ENCODE measurements at places on chromosomes 2 and 18.

DNA sequence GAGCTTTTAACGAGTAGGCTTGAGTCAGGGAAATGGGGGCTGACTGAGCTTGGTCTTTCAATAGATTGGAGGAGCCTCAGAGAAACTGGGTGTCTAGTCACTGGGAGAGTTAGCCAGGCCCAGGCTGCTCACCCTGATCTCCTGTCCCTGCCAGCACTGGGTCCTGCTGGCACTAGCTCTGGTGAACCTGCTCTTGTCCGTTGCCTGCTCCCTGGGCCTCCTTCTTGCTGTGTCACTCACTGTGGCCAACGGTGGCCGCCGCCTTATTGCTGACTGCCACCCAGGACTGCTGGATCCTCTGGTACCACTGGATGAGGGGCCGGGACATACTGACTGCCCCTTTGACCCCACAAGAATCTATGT is 720 bp downstream of the KRTCAP3 start:
- no peak for DNase-seq

- no peak for DNase-seq
Measured at GRCh38 chr2:139162456-139162855, 382.3 kb upstream of the NXPH2 start.

DNA sequence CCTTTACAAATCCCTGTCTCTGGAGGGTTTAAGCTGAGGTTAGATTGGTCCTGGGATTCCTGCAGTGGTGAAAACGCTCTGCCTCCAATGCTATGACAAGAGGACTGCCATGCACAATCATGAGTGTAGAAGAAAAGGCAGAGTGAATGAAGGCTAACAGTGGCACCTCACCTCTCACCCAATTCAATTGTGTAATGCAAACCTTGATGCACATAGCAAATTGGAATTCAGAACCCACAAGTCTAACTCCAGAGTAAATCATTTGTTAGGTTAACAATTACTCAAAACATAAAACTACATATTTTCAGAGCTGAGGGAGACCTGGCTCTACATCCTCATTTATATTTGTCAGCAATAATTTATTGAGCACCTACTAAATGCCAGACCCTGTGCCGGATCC is 1.8 kb downstream of the TGFBRAP1 start:
- DNase-seq: no peak

DNA sequence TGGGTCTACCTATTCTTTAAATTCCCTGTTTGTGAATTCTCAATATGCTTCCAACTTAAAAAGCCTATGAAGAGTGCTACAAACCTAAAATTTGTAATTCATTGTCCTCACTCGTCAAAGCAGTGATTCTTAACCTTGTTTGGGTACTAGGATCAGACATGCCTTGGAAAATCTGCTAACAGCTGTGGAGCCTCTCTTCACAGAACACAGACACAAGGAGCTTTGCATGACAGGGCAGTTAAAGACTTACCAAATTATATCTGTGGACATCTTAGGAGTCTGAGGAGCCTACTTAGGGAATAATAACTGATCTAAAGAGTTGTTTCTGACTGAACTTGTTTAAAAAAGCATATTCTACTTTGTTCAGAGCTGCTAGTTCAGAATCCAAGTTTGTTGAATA is 38.1 kb downstream of the TMEM87B start:
- DNase-seq: peak; percentile 6

DNA sequence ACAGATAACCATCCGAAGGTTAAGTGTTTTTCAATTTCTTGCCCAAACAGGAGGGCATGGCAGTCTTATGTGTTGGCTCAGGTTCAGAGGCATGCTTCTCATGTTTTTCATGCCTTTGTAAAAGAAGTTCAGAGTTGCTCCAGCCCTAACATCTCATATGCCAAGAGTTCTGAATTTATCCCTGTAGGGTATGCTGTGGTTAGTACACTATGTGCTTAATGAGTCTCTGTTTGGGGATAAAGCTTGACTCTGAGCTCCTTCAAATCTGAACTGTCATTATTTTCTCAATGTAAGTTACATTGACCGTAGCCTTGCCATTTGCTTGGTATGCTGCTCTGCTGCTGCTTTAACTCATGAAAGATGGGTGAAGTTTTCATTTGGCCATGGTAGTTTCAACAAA is 67.9 kb upstream of the PNPT1 start:
- DNase-seq: peak; percentile 50

DNA sequence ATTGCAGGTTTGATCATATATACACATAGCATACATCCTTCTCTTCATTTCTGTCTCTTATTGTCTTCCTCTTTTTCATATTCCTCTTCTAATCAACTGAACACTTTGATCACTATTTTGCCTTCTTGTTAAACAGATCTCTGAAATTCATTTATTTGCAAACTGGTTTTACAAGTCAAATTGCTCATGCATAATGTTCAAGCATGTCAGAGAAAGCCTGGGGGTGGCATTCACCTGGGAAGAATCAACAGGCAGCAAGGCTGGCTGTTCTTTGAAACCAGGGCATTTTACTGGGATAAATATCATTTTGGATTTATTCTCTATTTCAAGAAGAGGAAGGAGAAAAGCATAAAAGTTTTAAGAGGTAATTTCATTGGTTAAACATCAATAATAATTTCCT is 66.9 kb upstream of the LRATD1 start:
- DNase-seq: no peak

- DNase-seq: peak; percentile 5
Measured at GRCh38 chr18:21769206-21769605, 28.6 kb downstream of the MIB1 start.

DNA sequence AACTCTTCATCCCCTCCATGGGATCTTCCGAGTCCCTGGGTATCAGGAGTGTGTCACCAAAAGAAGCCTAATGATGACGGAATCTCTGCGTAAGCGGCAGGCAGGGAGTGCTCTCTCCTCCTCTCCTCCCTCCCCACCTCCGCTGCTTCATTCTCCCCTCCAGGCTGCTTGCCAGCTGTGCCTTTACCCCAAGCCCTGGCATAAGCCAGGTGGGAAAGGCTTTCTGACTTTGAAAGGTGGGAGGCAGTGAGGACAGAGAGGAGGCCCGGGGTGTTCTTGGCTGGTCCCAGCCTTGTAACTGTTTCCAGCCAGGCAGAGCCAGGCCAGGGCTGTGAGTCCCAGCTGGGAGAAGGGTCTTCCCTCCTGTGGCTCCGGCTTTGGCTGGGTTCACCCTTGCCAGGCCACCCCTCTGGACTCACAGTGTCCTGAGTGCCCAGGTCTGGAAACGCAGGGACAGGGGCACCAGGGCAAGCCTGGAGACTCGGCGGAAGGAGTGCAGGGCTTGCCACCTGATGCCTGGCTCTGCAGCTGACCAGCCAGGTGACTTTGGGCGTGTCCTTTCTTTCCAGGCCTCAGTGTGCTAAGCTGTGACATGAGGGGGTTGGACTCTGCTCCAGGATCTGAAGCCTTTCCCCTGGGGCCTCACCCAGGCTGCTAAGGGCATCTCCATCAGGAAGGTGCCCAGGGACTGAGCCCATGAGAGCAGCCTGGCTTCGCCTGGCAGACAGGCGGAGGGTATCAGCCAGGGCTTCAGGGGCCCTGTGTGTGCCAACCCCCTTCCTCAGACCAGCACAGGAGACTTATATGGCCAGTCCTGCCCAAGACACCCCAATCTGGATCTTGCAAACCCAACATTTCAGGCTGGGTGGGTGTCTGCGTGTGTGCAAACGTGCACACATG is 32.7 kb upstream of the HPCAL1 start:
- no peak for DNase-seq

GRCh38 chr2:195543902-195544894 is 112.8 kb upstream of the SLC39A10 start:
- DNase-seq: peak; percentile 75

DNA sequence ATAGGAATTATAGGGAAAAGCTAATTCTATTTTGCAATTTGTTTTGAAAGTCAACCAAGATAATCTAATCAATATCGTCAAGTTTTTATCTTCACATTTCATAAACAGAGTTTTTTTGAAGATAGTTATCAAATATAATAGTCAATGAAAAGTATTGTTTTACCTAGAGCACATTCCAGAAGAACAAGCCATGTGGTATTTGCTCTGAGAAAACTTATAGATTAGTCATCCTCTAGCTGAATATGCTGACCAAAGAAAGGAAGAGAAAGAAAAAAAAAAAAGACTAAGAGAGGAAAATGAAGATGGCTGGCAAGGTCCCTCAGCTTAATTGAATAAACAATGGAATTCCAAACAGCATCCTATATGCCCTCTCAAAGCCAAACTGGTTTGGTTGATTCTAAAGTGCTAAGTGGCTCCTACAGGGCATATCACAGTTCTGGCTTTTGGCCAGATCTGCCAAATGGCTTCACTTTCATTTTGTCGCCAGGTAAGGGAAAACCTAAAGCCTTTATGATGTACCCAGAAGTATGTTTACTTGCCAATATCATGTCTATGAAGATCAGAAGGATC is 132.6 kb downstream of the VWC2L start:
- DNase-seq: peak; percentile 67

GRCh38 chr2:55869637-55870325 is 53.8 kb downstream of the EFEMP1 start:
- peak; percentile 57 for DNase-seq

GRCh38 chr2:147542351-147542750 is 302.5 kb upstream of the ACVR2A start:
- no peak for DNase-seq

DNA sequence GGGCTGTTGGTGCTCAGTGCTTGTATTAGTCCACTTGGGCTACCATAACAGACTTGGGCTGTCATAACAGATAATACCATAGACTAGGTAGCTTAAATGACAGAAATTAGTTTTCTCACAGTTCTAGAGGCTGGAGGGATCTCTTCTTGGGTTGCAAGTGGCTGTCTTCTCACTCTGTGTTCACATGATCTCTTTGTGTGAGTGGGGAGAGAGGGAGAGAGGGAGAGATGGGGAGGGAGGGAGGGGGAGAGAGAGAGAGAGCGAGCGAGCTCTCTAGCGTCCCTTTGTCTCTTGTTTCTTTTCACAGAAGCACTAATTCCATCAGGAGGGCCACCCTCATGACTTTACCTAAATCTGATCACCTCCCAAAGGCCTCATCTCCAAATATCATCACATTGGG is 4.5 kb upstream of the XRCC5 start:
- DNase-seq: no peak

- no peak for DNase-seq
Measured at GRCh38 chr2:47025969-47026610, 110.5 kb upstream of the MCFD2 start.

Measured in astrocyte of the spinal cord (primary cell).